ENCODE measurements at places on chromosomes 2 and 18.

- DNase-seq, result no peak
Observed at GRCh38 chr2:191620144-191620543, 57.8 kb upstream of the NABP1 start.

GRCh38 chr18:21980744-21981143, 188.6 kb upstream of the GATA6 start:
- no peak for DNase-seq

GRCh38 chr18:36412778-36413177, 115.3 kb downstream of the FHOD3 start:
- no peak for DNase-seq

DNA sequence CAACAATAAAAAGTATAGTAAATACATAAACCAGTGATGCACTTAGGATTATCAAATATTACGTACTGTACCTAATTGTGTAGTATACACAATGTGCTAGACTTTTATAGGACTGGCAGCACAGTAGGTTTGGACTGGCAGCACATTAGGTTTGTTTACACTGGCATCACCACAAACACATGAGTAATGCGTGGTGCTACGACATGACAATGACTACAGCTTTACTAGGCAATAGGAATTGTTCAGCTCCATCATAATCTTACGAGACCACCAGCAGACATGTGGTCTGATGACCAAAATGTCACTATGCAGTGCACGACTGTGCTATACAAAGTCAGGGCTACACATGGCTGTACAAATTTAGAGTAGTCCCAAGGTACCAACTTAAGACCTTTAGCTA, 2.3 kb downstream of the MBOAT2 start:
- DNase-seq, result no peak

- no peak for DNase-seq
Observed at GRCh38 chr2:150520033-150520432, 32.6 kb upstream of the RND3 start.

- no peak for DNase-seq
Observed at GRCh38 chr2:42706836-42707235, 57.1 kb downstream of the OXER1 start.

- no peak for DNase-seq
Observed at GRCh38 chr2:64019975-64020528, 824 bp upstream of the VPS54 start.

GRCh38 chr2:235007664-235008457, 56.0 kb downstream of the SH3BP4 start:
- no peak for DNase-seq

- no peak for DNase-seq
Observed at GRCh38 chr2:215684448-215685237, 248.8 kb upstream of the FN1 start.

DNA sequence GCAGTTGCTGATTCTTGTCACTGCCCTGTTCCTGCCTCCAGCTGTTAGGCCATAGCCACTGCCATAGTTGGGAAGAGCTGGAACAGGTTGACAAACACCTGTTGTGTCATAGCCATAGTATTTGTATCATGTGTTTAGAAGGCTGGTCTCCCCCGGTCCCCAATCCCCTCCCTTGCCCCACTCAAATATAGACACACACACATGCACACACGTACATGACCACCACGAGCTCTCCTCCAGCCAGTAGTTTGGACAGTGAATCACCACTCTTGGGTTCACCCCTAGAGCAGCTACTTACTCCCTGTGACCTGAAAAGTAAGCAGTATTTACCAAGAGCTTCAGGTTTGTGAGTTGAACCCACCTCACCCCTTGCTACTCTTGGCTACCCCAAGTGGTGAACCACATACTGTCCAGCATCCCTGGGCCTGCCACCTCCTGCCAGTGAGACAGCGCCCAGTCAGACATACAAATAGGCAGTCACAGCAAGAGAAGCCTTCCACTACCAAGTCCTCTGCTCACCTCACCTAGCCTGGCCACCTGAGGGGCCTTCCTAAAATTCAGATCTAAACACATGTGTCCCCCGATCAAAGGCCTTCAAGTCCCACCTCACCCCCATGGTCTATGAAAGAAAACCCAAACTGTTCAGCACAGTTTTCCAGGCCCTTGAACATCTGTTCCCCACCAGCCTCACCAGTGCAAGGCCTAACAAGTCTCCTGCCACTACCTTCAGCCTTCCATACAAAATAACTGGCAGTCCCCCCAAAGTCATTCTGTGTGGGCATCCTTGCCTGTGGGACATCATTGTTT, 7.1 kb downstream of the PCBP1 start:
- DNase-seq, result no peak

DNA sequence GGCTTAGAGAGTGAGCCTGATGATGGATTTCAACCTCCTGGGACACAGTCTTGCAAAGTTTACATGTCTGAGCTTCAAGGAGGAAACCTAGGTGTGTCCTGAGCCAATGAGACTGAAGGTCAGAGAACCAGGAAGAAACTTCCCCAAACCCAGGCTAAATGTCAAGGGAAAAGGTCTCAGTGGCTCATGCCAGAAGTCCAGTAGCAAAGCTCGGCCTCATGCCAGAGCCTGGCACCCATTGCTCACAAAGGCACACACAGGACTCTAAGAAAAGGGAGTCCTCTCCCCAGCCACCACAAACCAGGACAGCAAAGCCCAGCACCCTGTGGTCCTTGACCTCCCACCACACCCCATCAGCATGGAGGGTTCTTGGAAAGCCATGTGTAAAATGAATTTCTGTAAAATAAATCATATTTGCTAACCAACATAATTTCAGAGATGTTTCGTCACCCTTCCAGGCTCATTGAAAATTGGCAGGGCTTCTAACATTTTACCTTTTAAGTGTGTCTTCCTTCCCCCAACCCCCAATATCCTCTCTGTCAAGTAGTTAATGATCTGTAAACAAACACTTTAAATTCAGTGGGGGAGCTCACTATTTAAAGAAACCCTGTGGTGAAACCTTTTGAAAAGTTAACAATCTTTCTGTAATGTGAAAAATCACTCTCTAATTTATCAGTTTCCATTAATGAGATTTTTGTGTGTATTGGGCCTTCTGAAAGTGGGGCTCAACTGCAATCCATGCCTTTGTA, 77.1 kb downstream of the BCL11A start:
- no peak for DNase-seq

DNA sequence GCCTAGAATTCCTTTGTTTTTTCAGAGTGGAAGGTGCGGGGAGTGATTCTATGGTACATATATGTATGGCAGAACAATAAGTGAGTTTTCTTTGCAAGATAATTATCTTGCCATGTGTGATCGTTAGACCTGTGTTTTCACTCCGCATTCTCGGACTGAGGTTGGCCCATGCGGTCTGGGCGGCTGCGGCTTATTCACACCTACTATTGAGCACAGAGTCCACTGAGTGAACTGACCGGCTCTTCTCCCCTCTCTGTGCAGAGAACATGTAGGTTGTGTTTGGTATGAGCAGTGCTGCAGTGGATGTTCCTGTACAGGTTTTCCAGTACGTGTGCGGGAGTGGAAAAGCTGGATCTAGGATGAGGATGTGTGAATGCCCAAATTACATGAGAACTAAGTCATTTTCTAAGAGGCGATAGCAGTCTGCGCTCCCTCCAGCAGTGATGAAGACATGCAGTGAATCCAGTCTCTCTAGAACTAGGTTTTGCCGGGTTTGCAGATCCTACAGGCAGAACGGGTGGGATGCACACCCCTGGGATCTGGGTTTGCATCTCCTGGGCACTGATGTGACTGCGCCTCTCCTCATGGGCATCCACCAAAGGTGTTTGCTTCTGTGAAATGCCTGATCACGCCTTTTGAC, 27.1 kb downstream of the MTERF4 start:
- no peak for DNase-seq

DNA sequence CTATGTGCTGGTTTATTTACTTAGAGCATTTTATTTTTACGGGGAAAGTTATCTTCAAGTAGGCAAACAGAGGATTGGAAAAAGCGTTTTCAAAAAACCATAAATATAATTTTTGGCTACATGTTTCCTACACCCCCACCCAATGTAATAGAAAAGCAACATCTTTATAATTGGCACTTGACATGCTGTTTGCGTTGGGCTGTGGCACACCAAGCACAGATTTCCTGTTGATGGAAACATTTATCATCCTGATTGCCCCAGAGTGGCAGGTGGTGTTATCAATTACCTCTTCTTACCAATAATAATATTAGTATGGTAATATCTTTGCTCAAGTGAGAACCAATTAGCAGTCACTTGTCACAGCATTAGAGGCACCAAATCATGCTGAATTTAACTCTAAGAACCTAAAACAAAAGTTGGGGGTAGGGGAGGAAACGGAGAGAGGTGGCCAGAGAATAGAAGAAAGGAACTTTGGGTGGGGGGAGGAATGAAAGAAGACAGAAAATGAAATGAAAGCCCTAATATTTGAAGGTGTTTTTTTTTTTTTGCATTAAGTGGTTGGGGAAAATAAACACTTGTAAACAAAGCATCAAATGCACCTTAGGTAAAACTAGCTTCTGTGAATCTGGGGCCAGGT, 3.8 kb upstream of the SALL3 start:
- no peak for DNase-seq

DNA sequence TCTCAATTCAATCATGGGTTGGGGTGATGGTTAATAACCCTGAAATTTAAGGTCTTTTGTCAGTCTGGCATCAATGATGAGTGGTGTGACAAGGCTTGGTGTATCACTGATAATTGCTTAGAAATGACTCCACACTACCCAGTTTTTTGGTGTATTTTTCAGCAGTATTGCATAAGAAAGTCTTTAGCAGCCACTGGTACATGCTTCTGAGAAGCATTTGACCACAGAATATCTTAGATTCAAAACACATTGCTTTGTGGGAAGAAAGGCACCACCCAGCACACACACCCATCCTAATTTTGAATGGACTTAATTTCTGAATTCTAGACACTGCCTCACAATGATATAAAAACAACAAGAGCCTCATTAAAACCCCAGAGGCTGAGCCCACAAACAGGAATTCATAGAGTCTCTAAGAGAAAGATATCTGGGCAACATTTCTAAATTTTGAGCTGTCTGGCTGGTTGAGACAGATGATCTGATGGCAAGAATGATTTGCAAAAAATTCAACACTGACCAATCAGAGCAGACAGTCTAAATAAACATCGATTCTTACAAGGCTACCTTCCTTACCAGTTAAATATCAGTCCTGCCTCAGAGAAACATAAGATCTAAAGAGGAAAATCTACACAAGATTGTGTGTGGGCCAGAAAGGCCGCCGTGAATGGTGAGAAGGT, 114.7 kb upstream of the CYP1B1 start:
- DNase-seq, result no peak

- no peak for DNase-seq
Observed at GRCh38 chr2:152036611-152037469, 62.0 kb downstream of the CACNB4 start.

DNA sequence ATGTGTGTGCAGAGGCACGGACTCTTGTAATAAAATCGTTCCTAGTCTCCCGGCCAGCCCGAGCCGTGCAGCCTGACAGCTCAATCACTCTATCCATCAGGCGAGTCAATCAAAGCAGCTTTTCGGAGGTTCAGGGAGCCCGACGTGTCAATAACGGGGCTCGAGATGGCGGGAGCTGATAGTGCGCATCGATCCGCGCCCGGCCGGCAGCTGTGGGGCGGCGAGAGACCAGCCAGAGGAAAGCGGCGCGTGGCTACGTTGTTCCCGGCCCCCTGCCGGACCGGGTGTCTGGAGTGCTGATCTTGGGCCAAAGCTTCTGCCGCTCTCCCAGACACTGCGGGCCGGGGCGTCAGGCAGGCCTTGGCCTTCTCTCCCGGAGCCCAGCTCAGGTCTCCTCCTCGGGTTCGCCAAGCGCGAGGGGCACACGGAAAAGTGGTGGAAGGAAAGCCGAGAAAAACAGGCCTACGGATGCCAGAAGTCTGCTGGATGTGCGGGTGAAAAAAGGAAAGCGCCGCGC, 2.4 kb downstream of the EN1 start:
- no peak for DNase-seq

- no peak for DNase-seq
Observed at GRCh38 chr2:45578056-45578843, 32.8 kb downstream of the SRBD1 start.

DNA sequence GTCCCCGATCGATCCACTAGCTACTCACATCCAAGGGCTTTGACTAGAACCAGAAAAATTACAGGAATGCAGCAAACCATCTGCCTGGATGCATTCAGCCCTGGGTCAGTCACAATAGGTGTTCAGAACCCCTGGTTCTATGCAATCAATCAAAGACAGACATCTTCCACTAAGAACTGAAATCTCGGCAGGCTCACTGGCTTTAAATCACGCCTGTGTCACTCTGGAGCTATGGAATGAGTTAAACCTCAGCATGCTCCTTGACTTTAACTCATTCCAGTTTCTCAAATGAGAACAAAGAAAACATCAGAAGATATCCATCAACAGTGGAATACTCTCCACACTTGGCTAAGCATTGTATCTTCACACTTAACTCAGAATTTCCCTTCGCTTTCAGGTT, 68.1 kb upstream of the SPTBN1 start:
- DNase-seq, result no peak

DNA sequence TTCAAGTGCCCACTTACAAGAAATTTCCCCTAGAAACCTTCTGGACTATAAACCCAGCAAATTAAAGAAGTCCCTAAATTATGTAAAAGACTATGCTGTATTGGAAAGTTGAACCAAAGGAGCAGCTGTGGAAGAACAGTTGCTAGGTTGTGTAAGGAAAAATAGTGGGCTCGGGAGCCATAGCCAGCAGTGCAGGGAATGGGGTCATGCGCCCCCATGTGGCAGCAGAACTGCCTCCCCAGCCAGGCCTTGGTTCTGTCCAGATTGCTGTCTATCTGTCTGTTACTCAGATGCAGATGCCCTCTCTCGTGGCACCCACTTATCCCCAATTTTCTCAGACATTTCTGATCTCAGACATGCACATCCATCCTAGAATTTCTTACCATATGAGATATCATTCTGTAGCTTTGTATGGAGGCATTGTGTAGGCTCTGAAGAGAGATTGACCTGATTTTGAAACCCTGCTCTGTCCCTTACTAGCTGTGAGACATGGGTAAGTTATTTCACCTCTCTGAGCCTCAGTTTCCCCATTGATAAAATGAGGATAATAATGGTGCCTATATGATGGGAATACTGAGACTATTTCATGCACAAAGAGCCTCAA, 258.3 kb downstream of the SS18 start:
- no peak for DNase-seq

- DNase-seq, result no peak
Observed at GRCh38 chr2:128501700-128502099, 183.0 kb upstream of the HS6ST1 start.

DNA sequence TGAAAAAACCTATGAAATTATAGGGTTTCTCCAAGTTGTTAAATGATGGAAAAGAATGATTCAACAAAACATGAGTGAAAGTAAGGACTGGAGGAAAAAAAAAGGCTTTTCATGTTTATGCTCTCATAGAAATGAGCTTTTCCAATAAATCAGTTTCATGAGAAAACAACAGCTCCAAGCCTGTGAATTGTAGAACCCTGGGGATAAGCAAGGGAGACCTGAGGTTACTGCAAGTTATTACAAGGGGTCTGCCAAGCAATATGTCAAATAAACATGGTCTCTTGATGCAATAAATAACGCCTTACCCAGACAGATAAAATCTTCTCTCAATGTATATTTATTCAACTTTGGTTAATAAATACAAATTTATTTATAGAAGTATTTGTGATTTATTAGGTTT, 577.9 kb upstream of the GCFC2 start:
- no peak for DNase-seq

- no peak for DNase-seq
Observed at GRCh38 chr2:137228566-137228965, 463.2 kb downstream of the THSD7B start.

All from D721Med (cell line).